ENCODE measurements at places on chromosomes 11 and 22.

DNA sequence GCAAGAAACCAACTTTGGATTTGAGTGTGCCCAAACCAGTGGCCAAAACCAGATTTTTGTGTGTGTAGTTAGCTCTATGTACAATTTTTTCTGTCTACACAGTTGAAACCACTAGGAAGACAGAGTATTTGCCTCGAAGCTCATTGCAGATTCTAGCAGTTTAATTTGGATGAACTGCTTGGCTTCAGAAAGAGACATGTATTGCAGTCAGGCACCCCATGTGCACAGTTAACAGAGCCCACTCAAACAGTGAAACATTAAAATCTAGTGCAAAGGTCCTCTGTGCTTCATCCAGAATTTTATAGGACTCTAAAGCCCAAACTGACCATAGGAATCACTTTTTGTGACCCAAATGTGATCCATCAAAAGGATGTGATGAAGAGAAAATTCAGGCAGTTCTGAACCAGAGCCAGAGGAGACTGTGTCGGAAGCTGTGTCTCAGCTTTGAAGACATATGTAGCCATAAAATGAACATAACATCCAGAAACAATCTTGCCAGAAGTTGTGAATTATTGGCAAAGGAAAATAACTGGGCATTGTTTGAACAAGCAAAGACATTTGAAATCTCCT, 82.7 kb downstream of the PANX1 start:
- DNase-seq: no peak

GRCh38 chr22:26464312-26464711, 19.3 kb downstream of the HPS4 start:
- no peak for DNase-seq

- DNase-seq: no peak
Observed at GRCh38 chr11:33310720-33311500, 53.7 kb downstream of the HIPK3 start.

GRCh38 chr22:25053153-25053805, 100.8 kb downstream of the KIAA1671 start:
- DNase-seq: no peak

DNA sequence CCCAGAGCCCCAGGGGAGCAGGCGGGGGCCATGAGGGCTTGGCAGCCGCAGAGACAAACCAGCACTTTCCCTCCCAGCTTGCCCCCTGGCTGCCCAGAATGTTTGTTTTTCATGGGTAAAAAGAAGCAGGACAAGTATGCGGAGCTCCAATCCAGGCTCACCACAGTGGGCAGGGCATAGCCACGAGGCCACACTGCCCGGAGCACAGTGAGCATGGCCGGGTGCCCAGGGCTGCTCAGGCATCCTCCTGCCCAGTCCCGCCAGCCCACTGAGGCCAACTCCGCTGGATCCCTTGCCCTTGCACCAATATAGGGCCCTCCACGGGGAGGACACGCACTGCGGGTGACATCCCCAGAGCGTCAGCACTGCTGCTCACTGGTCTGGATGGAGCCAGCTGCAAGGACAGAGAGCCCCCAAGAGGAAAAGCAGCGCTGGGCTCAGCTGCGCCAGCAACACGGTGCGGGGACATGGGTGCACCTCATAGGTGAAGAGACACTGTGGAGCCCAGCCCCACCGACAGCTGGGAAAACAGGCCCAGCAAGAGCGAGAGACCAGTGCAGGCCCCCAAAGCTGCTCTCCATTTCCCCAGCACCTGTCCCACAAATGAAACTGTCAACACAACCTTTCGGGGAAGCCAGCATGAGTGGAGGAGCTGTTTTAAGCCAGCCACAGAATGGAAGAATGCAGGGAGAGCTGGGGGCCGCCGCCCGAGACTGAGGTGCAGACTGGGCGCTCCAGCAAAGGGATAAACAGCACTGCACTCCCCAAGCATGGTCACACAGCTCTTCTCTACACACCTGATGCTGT, 24.8 kb downstream of the ARVCF start:
- DNase-seq: no peak

Measured in activated T-cell treated with anti-CD3 and anti-CD28 coated beads, Interleukin-2, amount 50 U/mL, for 4 hours (primary cell).